ENCODE measurements at places on chromosomes 11 and 22. TPM values are rescaled to one million over a fixed set of nuclear protein-coding genes. Genes with fewer than 3 reads are reported as not detected.

Gene CCDC73
- total RNA-seq: not detected

Gene YPEL4
- total RNA-seq: 0.05 TPM

Gene MCAM
- 1,172 TPM for total RNA-seq

Gene TEX12
- total RNA-seq: not detected

Gene GRIK4
- total RNA-seq: under 0.01 TPM

Gene DEFB108B
- total RNA-seq: not detected

Gene RAB3IL1
- total RNA-seq: 9.9 TPM

Gene ZNF214
- 1.7 TPM for total RNA-seq

Gene SLC6A5
- total RNA-seq: not detected

Gene GNG3
- not detected for total RNA-seq

Gene CRYBB3
- not detected for total RNA-seq

Gene PHF5A
- 76.2 TPM for total RNA-seq

Gene KRTAP5-1
- not detected for total RNA-seq

Gene BAIAP2L2
- total RNA-seq: not detected

Gene PATE2
- not detected for total RNA-seq

Gene ASPHD2
- total RNA-seq: 1.2 TPM

Gene CACNA1I
- total RNA-seq: not detected

Gene DCHS1
- 81.7 TPM for total RNA-seq

Gene SIK2
- 12.8 TPM for total RNA-seq

Gene SCYL1
- total RNA-seq: 67.4 TPM

Gene LMO2
- 149 TPM for total RNA-seq

Gene YPEL1
- total RNA-seq: 5.1 TPM

Gene PANX2
- total RNA-seq: 0.34 TPM

Gene CARNS1
- 0.23 TPM for total RNA-seq
